Caco-2 (cell line): ENCODE measurements at places on chromosomes 6 and 20.

GRCh38 chr20:54086507-54087039, 16.2 kb upstream of the BCAS1 start:
- H3K36me3 ChIP-seq: no peaks in the 10 kb centered on the region
- no peaks in the 10 kb centered on the region for H3K27me3 ChIP-seq
- H3K27ac ChIP-seq: no peak overlapping the region
- H3K4me1 ChIP-seq: peaks cover 6% of the 10 kb centered on the region; the same call in 1 of the 2 replicates
- no peak overlapping the region for H3K4me3 ChIP-seq

- no peaks in the 10 kb centered on the region for H3K36me3 ChIP-seq
- no peak overlapping the region for H3K27ac ChIP-seq
- H3K4me3 ChIP-seq: no peak overlapping the region
- H3K4me1 ChIP-seq: no peaks in the 10 kb centered on the region
These were observed 7.2 kb downstream of the CCR6 start for GRCh38 chr6:167130008-167130677.

- H3K27ac ChIP-seq: no peak overlapping the region
- no peaks in the 10 kb centered on the region; the same call in 1 of the 2 replicates for H3K36me3 ChIP-seq
- DNase-seq: no peak
- no peak overlapping the region for H3K4me3 ChIP-seq
- H3K27me3 ChIP-seq: no peaks in the 10 kb centered on the region
- H3K4me1 ChIP-seq: no peaks in the 10 kb centered on the region
These were observed 14.9 kb downstream of the PEX3 start for GRCh38 chr6:143465546-143465945.

DNA sequence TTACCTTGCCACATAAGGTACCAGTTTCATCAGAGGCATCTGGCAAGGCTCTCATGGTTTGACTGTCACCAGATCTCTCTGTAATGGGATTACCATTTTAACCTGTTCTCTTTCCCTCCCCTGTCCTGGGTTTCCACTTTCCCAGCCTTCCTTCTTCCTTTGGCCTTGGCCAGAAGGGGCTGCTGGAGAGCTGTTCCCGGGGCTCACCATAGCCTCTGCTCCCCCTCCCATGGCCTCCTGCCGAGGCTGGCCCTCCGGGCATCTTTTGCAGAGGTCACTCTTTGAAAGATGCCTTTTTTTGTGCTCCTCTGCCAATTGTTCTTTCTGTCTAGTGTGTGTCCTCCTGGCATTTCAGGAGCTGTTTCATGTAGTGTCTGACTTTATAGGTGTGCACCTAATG, 100.7 kb upstream of the SCP2D1 start:
- H3K27me3 ChIP-seq: no peaks in the 10 kb centered on the region
- no peak overlapping the region for H3K27ac ChIP-seq
- DNase-seq: no peak
- H3K36me3 ChIP-seq: no peaks in the 10 kb centered on the region
- H3K4me3 ChIP-seq: no peak overlapping the region
- no peaks in the 10 kb centered on the region for H3K4me1 ChIP-seq

- no peak for DNase-seq
- H3K4me1 ChIP-seq: peaks cover 10% of the 10 kb centered on the region
- no peaks in the 10 kb centered on the region for H3K36me3 ChIP-seq
- no peak overlapping the region for H3K4me3 ChIP-seq
These were observed 16.1 kb upstream of the SERINC3 start for GRCh38 chr20:44537993-44538392.
